Naive thymus-derived CD8-positive, alpha-beta T cell (primary cell): ENCODE measurements at places on chromosomes 2 and 18. TPM values are rescaled to one million over a fixed set of nuclear protein-coding genes. Genes with fewer than 3 reads are reported as not detected.

EMILIN2 gene
- total RNA-seq, result 4.6 TPM

POTEC gene
- total RNA-seq, result not detected

ITPRIPL1 gene
- 1.4 TPM for total RNA-seq

ATOH8 gene
- total RNA-seq, result not detected

CD207 gene
- total RNA-seq, result not detected

ANKRD12 gene
- 212 TPM for total RNA-seq

UGT1A5 gene
- not detected for total RNA-seq

GDF7 gene
- not detected for total RNA-seq

ANKRD30BL gene
- not detected for total RNA-seq

CSRNP3 gene
- not detected for total RNA-seq

ACVR1C gene
- 3.3 TPM for total RNA-seq

UGT1A1 gene
- total RNA-seq, result not detected

MEIS1 gene
- total RNA-seq, result not detected

SNTG2 gene
- total RNA-seq, result 4.2 TPM

ARHGAP28 gene
- total RNA-seq, result not detected

NOTO gene
- total RNA-seq, result not detected

CNTNAP5 gene
- not detected for total RNA-seq

FZD7 gene
- total RNA-seq, result 0.94 TPM

IL1R1 gene
- 0.29 TPM for total RNA-seq

IL36A gene
- 2.1 TPM for total RNA-seq

ECEL1 gene
- not detected for total RNA-seq

OR6B2 gene
- total RNA-seq, result not detected

RIT2 gene
- not detected for total RNA-seq

COX5B gene
- total RNA-seq, result 119 TPM

VWC2L gene
- not detected for total RNA-seq

HTR2B gene
- not detected for total RNA-seq
